Lung (tissue), 17 donors: ENCODE measurements at places on chromosomes 3 and 15.

DNA sequence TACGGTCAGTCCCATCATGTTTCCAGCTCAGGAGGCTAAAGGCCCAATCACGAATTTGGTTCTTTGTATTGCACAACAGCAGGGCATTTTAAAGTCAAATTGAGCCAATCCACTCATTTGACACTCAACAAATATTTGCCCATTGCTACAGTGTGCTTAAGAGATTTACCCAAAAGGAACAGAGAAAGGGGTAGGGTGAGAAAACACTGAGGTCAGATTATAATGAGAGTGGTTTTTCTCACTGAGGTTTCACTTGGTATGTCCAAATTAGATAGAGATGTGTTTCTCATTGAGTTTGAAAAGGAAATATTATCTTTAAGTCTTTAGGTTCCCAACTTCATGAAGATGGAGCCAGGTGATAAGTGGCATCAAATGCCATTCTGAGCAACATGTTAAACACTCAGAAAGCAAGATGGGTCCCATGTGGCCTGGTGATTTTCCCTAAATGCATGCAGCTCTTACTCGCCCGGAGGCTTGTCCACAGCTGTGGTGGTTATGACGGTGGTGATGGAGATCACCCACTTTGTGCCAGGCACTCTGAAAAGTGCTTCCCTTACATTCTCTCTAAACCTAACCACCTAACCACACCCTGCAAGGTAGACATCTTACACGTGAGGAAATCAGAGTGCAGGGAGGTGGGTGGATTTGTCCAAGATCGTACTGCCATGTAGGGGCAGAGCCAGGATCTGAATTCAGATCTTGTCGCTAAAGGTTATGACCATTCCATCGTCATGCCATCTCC is 31.2 kb upstream of the USP3 start:
- no peak for DNase-seq

DNA sequence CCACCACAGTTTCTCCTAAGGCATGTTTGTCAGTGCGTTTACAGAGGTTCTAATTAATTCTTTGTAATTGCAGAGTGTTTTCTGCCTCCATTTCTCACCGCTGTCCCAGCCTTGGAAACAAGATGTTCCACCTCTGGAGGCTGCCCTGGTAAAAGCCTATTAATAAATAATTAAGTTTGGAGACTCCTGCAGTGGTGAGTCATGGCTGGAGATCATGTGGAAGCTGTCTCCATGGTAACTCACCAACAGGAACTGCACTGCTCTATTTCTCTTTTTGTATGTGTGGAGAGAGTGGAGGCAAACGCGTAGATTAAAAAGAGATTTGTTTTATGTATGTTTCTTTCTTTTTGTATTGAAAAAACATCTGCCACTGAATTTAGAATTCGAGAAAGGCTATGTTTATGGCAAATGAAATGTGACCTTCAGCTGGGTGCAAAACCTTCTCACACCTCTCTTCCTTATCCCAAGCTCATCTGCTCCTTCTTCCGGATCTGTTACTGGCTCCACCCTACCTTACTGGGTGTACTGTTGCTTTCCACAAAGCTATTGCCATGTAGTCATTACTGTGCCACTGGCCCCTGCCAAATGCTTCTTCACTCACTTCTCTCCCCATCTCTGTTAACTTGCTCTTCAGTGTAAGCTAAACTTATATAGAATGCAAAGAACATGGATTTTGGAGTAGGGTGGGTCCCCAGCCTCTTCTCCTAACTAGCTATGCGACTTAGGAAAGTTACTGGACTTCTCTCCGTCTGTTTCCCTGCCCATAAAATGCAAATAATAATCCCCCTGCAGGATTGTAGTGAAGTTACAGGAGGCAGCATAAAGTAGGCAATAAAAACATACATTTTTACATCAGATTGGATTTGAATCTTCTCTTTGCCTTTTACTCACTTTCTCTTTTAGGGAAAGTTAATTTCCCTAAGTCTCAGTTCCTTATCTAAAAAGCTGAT is 778.5 kb downstream of the NTRK3 start:
- DNase-seq = peak; percentile 65

DNA sequence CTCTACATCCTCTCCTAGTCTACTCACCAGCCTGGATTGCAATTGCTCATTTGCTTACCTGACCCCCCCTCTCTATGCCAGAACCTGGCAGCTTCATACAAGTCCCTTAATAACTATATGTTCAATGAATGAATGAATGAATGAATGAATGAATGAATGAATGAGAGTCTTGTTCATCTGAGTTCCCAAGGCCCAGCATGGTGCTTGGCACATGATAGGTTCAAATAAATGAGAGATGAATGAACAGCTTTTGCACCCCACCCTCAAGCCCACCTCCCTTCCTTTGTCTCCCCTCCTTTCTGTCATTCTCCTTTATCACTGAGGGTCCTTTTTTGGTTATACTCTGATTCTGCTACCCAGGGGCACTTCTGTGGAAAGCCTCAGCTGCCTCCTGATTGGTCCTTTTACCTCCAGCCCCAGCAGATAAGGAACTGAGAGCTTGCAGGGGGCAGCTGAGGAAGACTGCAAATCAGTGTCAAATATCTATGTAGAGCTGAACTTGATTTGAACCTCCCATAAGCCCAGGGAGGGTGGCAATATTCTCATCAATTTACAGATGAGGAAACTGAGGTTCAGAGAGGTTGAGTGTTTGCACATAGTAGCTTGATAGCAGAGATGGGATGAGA is 54.1 kb upstream of the CHRNB4 start:
- DNase-seq = no peak

GRCh38 chr15:83571820-83572707 is 81.9 kb upstream of the ADAMTSL3 start:
- peak; percentile 65 for DNase-seq

DNA sequence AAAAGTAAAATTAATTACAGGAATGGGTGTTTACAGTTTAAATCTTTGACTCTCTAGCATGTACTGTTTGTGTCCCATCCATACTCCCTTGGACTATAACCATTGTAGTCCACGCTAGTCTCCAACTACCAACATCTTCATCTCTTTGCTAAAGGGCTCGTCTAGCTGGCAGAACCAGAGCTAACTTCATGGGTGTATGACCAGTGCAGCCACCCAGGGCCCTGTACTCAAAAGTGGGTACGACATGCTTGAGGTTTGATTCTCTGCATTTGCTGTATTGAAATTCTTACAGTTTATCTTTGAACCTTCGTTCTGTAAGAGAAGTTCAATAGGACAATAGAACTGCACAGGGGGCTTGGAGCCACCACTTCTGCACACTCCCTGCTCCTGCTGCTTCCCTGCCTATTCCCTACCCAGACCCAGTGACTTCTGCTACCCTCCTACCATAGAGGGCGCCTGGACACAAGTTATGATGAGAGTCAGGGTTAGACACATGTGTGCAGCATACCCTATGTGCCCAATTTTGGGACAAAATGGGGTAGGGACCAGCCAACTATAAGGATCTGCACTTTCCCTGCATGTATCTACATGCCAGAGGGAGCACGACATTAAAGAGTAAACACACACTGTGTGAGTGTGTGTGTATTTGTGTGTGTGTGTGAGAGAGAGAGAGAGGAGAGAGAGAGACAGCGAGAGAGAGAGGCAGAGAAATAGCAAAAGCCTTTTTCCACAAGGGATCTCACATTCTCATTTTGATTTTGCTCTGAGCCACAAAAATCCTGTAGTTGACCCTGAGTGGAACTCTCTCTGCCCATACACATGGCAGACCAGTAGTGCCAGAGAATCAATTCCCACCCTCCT is 59.0 kb upstream of the NECTIN3 start:
- no peak for DNase-seq

DNA sequence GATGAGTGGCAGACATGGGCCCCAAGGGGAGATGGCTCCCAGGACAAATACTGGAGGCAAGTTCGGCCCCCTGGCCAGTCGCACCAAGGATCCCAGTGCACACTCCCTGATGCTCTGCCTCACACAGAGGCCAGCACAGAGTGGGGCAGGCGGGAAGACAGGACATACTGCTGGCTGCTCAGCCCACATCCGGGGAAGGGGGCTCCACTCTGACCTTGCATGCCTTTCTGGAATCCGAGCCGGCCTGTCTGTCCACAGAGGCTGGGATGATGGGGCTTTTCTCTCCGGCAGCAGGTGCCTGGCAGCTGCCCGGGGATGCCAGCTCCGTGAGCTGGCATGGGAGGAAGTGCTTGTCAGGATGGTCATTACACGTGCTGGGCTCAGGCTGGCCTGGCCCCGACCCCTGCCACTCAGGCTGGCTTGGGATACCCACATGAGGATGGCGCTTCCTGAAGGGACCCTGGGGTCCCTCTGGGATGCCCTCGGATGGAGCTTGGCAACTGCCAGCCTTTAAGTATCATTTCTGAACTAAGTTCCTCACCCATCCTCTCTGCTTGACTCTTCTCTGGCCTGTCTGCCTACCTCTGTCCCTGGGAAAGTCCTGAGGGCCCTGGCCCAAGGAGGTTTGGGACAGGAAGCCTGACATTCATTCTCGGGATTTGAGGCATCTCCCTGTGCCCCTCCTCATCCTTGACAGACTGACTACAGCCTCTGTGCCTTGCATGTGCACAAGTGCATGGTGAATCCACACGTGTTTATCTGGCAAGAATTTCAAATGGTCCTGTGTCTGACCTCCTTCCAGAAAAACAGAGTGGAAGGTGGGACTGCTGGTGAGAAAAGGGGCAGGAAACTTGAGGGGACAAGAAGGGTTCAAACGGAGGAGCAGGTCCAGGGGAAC is 46.5 kb downstream of the EXOG start:
- DNase-seq = no peak

DNA sequence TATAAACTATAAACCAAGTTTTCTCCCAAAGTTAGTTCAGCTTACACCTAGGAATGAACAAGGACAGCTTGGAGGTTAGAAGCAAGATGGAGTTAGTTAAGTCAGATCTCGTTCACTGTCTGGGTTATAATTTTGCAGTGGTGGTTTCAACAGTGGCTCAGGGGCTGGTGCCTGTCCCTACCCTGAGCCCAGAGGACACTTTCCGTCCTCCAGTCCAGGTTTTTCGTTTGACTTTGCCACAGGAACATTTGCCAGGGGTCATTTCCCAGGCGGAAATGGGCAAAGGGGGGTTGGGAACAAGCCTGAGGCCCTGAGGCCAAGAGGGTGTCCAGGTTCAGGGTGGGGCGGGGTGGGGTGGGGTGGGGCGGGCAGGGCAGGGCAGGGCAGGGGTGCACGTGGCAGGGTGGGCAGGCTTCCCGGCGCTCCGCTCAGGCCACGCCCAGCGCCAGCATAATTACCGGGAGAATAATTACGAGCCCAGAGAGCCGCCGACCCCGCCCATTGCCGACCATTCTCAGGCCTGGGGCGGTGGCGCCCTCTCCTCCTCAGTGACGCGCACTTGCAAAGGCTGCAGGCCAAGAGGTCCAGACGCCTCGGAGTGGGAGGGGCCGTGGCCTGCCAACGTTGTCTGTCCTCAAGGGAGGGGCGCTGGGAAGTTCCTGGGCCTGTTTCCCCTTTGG is 70.4 kb downstream of the KLF13 start:
- DNase-seq = peak; percentile 78

GRCh38 chr15:77606142-77607034 is 26.3 kb downstream of the LINGO1 start:
- DNase-seq = no peak

GRCh38 chr3:162354356-162354755 is 857.7 kb downstream of the OTOL1 start:
- no peak for DNase-seq

DNA sequence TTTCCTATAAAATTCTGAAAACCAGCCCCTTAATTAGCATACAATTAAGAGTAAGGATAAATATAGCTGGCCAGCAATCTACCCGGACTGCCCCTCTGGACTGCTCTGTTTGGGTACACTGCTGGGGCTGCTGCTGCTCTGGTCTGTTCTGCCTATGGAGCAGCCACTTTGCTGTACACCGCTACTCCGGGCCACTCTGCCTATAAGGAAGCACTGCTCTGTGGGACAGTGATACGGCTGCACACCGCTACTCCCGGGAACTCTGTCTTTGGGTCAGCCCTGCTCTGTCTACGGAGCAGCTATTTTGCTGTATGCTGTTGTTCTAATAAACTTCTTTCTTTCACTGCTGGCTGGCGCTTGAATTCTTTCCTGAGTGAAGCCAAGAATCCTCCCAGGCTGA is 316.5 kb upstream of the PLSCR5 start:
- no peak for DNase-seq

DNA sequence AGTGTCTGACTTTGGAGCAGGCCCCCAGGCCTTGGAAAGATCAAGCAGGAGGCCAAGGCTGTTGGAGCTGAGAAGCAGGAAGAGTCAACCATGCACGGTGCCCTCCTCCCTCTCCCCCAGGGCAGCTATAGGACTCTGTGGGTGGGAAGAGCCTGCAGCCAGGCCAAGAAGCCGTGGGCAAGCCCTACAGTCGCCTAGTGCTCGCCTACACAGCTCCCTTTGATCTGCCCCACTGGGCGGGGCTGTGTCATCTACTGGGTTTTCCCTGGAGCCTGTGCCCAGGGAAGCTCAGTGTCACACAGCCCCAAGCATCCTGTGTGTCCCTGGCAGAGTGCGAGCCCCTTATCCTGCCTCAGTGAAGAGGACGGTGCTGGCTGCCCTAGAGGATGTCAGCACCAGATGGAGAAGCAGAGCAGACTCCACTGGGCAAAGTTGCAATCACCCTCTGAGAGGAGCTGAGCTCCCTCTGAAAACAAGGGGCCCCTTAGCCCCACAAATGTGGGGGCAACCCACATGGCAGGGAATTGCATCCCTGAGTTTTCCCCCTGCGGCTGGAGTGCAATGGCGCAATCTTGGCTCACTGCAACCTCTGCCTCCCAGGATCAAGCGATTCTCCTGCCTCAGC is 72.2 kb downstream of the KLF13 start:
- no peak for DNase-seq

DNA sequence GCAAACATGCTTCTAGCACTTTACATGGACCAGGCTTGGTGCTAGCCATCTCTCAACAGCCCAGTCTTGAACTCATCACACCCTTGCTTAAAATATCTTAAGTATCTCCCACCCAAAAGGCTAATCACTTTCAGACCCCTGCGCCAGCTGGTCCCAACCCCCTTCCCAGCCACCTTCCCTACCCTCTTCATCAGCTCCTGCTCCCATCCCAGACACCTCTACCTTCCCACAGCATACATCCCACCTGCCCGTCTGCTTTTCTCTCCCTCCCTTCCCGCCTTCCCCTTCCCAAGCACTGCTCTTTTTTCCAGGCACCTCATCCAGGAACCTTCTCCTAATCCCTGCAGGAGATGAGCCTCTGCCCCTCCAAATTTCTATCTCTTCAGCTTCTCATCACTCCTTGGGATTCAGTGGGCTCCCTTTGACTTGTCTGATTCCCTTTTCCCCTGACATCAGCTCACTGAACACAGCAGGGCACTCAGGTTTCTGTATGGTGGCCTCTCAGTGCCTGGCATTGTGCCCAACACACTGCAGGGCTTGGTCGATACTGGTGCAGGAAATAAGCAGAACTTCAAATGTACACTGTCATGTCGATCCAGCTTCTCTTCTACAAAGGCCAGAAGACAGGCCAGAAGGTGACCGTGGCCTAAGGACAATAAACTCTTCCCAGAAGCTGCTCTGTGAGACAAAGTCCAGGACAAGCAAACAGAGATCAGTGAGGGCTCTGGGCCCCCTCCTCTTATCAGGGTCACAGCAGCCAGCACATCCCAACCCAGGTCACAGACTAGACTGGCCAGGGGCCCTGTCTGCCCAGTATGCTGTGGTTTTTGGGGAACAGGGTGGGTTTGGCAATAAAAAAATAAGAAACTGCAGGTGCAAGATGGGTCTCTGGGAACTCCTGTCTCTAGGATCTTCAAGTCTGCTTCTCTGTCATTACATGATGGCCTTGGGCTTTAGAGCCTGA is 2.2 kb upstream of the ITIH1 start:
- peak; percentile 13 for DNase-seq

- no peak for DNase-seq
These were observed 376.5 kb upstream of the TPM1 start for GRCh38 chr15:62666046-62666445.
